ENCODE measurements at places on chromosomes 7 and 10.

GRCh38 chr7:158268816-158269535, 318.6 kb downstream of the PTPRN2 start:
- no peak overlapping the region for H3K4me3 ChIP-seq
- no peaks in the 10 kb centered on the region for H3K27me3 ChIP-seq
- peak; percentile 47 for DNase-seq
- no peaks in the 10 kb centered on the region for H3K36me3 ChIP-seq
- H3K4me1 ChIP-seq: no peaks in the 10 kb centered on the region

- H3K27ac ChIP-seq: peak overlapping the region; percentile 54
- no peaks in the 10 kb centered on the region for H3K4me1 ChIP-seq
- no peaks in the 10 kb centered on the region for H3K36me3 ChIP-seq
- H3K27me3 ChIP-seq: no peaks in the 10 kb centered on the region
- no peak for DNase-seq
- H3K4me3 ChIP-seq: no peak overlapping the region
Observed at GRCh38 chr7:73985737-73986141, 42.2 kb upstream of the ELN start.

- H3K36me3 ChIP-seq: no peaks in the 10 kb centered on the region
- H3K27ac ChIP-seq: no peak overlapping the region
- no peaks in the 10 kb centered on the region for H3K27me3 ChIP-seq
- H3K4me3 ChIP-seq: no peak overlapping the region
- H3K4me1 ChIP-seq: no peaks in the 10 kb centered on the region
Observed at GRCh38 chr7:41046776-41047175, 656.1 kb downstream of the INHBA start.

- H3K4me3 ChIP-seq: no peak overlapping the region
- no peak overlapping the region for H3K27ac ChIP-seq
- peak; percentile 26 for DNase-seq
- no peaks in the 10 kb centered on the region for H3K4me1 ChIP-seq
- H3K36me3 ChIP-seq: peaks cover 6% of the 10 kb centered on the region
Observed at GRCh38 chr7:31875424-31875823, 188.4 kb downstream of the PPP1R17 start.

All from tibial artery (tissue), 4 donors.